Activated CD4-positive, alpha-beta memory T cell treated with anti-CD3 and anti-CD28 coated beads for 36 hours (primary cell): ENCODE measurements at places on chromosomes 1 and 21.

GRCh38 chr21:29148530-29148929 is 18.1 kb downstream of the MAP3K7CL start:
- DNase-seq, result no peak

DNA sequence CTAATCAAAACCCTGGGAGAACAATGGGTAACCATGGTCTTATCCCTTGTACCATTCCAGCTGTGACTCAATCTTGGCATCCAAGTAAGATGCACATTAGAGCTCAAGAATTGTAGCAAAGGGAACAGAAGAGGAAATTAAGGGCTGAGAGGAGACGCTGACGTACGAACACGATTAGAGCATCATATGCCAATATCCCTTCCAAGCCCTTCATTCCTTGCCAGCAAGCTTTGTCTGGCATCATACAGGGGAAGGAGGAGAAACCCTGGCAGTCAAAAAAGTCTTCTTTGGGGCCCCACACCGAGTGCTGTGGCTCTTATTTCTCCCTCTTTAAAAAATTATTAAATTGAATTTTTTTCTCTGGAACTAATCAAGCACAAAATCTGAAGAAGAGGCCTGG is 120.9 kb downstream of the ASTN1 start:
- no peak for DNase-seq

GRCh38 chr1:161200992-161201835 is 953 bp upstream of the NDUFS2 start:
- no peak for DNase-seq

- DNase-seq, result no peak
These were observed 5.2 kb downstream of the NPPA start for GRCh38 chr1:11842154-11843041.

DNA sequence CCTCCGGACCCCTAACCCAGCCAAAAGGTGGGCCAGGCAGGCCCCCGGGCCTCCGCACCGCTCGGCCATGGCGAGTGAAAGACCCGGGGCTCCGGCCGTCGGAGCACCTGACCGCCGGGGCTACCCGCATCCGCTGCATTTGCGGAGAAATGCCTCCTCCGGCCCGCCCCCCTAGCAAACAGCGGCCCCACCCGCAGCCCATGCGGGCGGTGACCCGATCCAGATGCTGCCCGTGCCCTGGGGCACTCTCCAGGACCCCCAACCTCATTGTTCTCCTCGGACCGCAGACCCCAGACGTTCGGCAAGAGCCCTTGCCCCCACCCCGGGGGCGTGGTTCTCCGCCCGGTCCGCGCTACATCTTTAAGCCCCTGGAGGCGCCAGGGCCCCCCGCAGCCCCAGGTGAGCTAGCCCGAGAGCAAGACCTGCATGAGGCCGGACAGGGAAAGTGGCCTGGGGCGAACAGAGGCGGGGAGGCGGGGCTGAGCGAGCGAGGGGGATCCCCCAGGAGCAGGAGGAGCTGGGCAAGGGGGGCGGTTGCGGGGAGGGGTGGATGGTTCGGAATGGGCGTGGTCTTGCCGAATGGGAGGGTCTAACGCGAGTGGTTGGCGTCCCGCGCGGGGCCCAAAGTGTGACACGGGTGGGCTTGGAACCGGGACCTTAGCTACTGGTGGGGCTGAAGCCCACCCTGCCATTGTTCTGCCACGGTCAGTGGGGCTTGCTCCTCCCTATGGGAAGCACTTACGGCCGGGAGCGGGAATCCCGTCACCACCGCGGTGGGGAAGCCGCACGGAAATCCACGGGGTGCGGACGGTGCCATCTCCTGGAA is 6.3 kb upstream of the CRYBG2 start:
- peak; percentile 71 for DNase-seq

DNA sequence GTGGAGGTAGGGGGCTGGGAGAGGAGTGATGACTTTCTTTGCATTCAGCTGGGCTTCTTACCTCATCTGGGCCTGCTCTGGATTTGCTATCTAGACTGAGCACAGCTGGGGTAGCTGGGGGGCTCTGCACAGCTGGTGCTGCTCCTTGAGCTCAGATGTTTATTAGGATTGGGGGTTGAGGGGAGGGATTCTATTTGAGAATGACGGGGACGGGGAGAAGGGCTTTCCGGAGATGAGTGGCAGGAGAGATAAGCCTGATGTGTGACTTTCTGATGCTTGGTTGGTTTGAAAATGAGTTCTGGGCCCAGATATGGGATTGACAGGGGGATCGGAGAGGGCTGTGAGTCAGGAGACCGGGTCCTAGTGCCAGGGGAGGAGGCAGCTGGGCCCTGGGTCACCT is 146.1 kb upstream of the CSF3R start:
- no peak for DNase-seq

- no peak for DNase-seq
These were observed 177.6 kb upstream of the OLFM3 start for GRCh38 chr1:102174259-102174863.

- DNase-seq, result no peak
These were observed 2.0 kb upstream of the TMPRSS3 start for GRCh38 chr21:42397746-42398394.

DNA sequence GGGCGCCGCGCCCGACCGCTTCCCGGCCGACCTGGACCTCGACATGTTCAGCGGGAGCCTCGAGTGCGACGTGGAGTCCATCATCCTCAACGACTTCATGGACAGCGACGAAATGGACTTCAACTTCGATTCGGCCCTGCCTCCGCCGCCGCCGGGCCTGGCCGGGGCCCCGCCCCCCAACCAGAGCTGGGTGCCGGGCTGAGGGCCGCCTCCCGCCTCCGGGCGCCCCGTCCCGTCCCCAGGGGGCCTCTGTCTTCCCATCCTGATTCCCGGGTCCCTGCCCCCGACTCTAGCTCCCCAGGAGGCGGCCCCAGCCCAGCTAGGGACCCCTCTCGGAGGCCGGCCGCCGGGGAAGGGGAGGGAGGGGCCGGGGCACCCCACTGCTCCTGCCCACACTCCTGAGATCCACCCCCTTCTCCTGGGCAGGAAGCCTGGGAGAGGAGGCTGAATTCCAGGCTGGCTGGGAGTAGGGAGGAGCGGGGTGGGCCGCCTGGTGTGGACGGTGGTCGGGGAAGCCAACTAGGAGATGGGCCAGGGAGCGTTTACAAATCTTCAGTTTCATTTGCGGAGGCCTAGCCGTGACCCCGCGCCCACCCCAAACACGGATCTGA is 21.4 kb downstream of the FOXO6 start:
- DNase-seq, result no peak

DNA sequence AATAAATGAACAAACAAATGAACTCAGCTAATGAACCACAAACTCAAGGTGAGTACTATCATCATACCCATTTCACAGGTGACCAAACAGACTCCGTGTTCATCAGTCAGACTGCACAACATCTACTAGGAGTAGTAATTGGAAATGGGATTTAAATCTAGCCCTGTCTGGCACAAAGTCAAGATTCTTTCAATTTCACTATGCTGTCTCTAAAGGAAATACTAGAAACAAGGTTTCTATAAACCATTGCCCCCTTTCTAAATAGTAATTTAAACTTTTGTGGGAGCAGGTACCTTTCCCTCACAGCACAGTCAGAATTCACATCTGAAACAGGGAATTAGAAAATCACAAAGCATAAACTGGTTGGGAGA is 160.3 kb downstream of the TGFBR3 start:
- DNase-seq, result no peak

DNA sequence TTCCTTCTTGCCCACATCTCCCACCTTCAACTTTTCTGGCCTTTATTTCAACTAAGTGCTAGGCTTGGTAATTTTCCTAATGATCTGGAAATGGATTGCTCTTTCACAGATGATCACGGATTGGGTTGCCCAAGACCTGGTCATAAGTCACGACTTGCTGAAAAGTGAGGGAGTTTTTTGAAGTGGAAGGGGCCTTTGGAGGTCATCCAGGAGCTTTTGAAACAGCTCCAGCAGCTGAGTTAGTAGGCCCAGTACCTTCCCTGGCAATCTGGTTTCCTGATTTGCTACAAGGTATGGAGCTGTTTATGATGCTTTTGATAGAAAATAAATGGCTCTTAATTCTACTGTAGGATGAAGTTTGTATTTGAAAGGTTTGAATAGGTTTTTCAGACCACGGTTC is 20.4 kb downstream of the GREM2 start:
- no peak for DNase-seq

DNA sequence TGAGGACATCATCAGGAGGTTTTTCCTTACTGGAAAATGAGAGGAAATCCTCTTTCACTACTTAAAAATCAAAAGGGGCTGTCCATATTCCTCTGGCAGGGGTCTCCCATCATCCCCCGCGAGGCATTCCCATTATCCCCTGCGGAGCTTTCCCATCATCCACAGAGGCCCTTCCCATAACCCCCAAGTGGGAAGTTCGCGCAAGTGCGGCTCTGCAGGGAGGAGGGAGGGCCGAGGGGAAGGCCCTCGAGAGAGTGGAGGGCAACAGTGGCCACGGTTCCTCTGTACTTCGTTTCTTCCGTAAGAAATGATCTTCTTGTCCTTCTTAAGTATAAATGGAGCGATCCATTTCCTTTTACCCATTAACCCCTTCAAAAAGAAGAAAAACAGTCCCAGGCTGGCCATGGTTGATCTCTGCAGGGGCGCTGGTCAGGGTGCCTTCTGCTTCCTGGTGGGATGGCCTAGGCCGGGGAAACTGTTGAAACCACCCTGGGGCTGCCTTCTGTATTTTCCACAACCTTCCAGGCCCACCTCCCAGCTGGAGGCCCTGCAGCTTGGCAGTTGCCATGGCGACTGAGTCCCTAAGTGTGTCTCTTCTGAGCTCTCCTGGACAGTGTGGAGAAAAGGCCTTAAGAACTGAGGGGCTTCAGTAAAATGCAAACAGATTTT is 3.6 kb upstream of the RSPH1 start:
- no peak for DNase-seq

GRCh38 chr1:180791806-180792205 is 120.9 kb upstream of the KIAA1614 start:
- DNase-seq, result no peak

DNA sequence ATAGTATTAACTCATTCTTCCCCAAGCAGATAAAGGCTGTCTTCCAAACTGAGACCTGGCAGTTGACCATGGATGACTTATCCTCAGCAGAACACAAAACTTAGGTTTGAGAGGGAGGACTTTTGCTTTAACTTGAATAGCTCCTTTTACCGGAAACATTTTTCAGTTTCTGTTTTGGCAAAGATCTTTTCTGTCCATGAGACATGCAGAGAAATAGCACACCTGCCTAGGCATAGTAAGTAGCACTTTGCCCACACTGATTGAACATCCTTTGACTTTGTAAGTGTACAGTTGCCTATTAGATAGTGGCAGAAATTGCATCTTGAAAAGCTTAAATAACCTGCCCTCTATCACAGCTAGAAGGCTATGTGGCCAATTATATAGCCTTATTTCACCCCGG is 1962.5 kb downstream of the MRPL39 start:
- no peak for DNase-seq

GRCh38 chr21:18499761-18500376 is 96.3 kb upstream of the TMPRSS15 start:
- peak; percentile 29 for DNase-seq

DNA sequence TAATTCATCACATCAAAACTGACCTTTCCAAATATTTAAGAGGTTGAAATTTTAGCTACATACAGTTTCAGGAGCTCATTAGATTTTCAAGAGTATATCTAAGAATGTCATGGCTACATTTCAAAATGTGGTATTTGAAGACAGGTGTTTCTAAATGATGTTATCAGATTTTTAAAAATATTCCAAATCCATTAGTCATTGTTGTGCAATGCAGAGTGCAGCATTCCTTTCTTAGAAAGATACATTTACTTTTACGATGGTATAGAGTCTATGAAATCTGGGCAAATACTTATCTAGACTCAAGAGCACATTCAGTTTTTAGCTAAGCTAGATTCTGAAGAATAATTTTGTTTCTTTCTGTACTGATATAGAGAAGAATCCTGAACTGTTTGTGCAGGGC is 230.3 kb downstream of the CHRM3 start:
- DNase-seq, result no peak

GRCh38 chr1:110580244-110580643 is 25.9 kb downstream of the KCNA2 start:
- DNase-seq, result no peak

GRCh38 chr1:225612287-225612686 is 40.6 kb downstream of the ENAH start:
- no peak for DNase-seq

GRCh38 chr1:198788561-198789064 is 149.8 kb downstream of the PTPRC start:
- DNase-seq, result peak; percentile 20

DNA sequence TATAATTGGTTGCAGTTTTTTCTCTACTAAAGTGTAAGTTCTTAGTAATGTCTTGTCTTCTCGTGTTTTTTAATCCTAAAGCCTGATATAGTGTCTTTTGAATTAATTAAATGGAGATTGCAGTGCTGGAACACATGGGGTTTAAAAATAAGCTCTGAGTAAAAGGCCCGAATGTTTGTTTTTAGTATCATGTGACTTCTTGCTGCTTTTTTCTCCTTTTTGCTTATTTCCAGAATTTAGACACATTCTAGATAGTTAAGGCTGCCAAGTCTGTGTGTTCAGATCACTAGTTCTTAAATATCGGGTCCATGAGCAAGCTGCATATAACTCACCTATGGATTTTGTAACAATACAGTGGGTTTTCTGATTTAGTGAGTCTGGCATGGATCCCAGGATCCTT is 27.5 kb downstream of the KCTD3 start:
- no peak for DNase-seq

GRCh38 chr1:33387625-33388024 is 43.3 kb downstream of the PHC2 start:
- no peak for DNase-seq
